Activated gamma-delta T cell treated with anti-CD3 and anti-CD28 coated beads, Interleukin-2, amount 50 U/mL, for 16 hours (primary cell): ENCODE measurements at places on chromosomes 12 and 14.

DNA sequence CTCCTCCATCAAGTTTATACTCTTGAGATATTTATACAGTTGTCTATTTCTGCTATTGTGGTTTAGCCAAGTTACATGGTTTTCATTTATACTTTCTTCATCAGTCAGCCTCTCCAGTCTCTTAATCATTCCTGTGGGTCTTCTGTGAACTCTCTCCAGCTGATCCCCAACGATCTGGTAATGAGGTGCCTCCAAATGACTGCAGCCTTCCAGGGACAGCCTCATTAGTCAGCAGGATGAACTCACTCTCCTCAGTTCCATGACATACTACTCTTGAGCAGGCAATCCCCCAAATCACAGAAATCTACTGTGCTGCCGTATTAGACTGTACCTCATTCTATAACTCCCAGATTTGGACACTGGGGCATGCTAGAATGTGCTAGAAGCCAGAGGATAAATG lies 15.3 kb downstream of the AREL1 start:
- DNase-seq: no peak

DNA sequence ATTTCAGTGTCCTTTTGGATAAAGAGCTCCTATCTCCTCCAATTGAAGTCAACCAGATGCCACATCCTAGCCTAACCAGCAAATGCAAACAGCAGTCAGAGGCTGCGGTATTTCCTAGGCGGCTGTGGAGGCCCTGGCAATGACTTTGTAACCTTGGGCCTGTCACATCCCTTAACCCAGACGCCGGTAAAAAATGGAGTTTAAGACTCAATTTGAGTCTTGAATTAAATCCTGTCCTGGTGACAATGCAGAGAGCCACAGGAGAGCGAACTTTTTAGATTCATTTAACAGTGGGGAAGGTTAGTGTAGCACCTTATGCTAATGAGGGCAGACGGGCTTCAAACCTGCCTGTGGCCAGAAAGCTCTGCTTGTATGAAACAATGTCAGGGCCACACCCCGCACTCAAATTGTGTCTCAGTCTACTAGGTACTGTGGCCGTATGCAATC lies 1.3 kb downstream of the C12orf75 start:
- peak; percentile 11 for DNase-seq

- no peak for DNase-seq
These were observed 435.1 kb downstream of the ZFP36L1 start for GRCh38 chr14:68357777-68358176.

DNA sequence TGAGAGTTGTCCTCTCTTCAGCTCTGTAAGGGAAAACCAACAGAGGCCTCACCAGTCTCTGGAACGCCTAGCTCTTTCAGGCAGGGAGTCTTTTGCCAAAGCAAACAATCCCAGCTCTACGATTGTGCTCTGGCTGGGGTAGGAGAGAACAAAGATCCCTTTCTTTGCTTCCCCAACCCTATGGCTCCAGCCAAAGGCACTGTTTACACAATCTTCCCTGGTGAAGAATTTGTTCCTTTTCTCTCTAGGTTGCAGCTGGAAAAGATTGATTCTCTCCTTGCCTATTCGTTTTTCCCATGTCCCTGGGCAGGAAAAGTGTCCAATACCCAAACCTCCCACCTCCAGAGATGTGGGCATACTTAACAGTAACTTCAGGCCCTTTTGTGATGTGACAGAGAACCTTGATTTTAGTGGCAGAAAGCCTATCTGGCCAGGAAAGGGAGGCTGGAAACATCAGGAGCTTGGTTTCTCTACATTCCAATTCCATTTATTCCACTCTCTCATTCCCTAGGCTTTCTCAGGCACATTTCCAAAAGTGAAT lies 16.8 kb downstream of the ATP5MC2 start:
- no peak for DNase-seq

DNA sequence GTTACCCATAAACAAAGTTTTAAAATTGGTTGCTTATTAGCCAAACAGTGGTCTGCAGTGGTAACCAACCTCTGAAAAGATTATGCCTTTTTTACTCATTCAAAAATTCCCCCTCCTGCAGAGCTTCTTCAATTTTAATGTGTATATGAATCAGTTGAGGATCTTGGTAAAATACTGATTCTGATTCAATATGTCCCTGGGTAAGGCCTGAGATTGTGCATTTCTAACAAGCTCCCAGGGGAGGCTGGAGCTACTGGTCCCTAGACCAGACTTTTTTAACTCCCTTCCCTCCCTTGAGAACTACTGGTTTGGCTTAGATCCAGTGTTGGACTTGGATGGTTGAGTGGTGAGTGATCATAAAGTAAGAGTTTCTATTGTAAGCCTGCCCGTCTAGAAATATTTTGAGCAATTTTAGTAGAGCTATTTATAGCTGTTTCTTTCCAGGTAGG lies 90.2 kb downstream of the FUT8 start:
- no peak for DNase-seq

- no peak for DNase-seq
These were observed 44.4 kb downstream of the USP15 start for GRCh38 chr12:62304560-62304959.

DNA sequence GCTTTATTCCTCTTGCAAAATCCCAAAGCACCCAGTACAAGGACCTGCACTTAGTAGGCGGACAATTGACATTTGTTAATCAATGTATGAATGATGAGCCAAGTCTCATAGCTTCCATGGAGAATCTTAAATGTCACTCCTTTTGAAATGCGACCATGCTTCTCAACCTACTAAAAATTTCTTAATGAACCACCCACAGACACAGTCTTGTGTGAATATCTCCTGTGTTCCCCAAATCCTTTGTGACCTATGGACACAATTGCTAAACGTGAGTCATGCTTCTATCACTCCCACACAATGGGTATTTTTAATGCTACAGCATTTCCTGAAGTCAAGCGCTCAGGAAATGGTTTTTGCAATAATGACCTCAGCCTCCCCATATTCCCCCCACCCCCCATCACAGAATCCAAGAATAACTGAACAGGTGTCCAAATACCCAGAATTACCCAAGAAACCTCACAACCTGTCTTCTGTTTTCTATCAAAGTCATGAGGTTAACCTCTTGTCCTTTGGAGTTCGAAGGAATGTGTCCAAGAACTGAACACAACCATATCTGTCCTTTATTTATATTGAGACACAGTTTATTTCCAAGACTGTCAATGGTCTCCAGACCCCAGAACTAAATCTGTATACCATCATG lies 163.6 kb upstream of the PLEKHG7 start:
- no peak for DNase-seq

DNA sequence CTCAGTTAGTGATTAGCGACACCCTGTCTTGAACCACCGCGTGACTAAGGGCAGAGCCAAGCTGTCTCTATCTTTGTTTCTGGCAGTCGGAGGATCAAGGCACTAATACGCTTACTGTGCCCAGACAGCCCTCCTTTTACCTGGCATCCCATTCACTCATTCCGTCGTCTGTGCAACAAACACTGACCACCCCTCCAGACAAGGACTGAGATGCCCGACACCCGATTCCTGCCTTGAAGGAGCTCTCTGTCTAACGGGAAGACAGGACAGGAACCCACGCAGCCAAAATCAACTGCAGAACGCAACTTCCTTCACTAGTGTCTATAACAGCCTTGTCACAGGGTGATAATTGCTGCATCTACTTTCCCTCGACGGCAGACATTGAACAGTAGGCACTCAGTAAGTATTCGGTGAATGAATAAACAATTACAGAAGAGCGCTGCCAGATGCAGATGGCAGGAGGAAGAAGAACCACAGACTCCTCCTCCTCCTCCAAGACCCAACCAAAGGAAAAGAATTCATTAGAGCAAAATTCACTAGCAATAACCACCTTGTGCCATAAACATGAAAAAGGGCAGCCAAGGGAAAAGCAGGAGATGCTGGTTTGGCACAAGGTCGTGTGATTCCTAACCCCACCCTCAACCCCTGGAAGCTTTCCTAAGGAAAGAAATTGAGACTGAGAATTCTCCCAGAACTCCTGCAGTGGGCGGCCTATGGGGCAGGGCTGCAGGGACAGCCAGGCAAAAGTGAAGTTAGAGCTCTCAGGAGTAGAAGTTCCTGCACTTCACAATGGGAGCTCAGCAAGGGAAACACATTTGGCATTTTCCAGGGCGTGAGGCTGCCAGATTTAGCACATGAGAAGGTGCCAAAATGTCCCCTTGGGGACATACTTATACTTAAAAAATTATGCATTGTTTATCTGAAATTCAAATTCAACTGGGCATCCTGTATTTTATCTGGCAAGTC lies 186.6 kb upstream of the DIO3 start:
- DNase-seq: no peak

- no peak for DNase-seq
These were observed 37.7 kb upstream of the DICER1 start for GRCh38 chr14:95195031-95195430.

- DNase-seq: no peak
These were observed 53.1 kb downstream of the ZFYVE26 start for GRCh38 chr14:67763158-67763822.
